ENCODE measurements at places on chromosomes 5 and 9.

GRCh38 chr5:57824047-57824446 lies 341.4 kb upstream of the ACTBL2 start:
- DNase-seq = no peak

DNA sequence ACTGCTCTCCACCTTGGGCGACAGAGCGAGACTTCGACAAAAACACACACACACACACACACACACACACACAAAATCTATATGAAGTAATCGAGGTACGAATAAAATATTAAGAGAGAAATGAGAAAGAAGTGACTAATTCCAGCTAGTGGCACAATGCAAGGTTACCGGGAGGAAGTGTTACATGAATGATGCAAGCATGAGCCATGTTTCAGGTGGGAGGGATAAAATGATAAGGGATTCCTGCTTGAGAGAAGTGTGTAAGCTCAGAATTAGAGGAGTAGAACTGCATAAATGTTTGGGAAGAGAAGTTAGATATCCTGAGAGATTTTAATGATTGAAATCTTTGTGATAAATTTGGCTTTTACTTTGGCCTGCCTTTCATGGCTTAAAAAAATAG lies 18.8 kb downstream of the HAPLN1 start:
- no peak for DNase-seq

- DNase-seq = no peak
Observed at GRCh38 chr5:90037646-90038045, 371.9 kb downstream of the CETN3 start.

GRCh38 chr5:131265311-131265803 lies 1.5 kb downstream of the CDC42SE2 start:
- peak; percentile 23 for DNase-seq

- DNase-seq = no peak
Observed at GRCh38 chr5:150576449-150576949, 64.0 kb upstream of the SYNPO start.

GRCh38 chr9:127644943-127645342 lies 32.9 kb downstream of the STXBP1 start:
- no peak for DNase-seq

DNA sequence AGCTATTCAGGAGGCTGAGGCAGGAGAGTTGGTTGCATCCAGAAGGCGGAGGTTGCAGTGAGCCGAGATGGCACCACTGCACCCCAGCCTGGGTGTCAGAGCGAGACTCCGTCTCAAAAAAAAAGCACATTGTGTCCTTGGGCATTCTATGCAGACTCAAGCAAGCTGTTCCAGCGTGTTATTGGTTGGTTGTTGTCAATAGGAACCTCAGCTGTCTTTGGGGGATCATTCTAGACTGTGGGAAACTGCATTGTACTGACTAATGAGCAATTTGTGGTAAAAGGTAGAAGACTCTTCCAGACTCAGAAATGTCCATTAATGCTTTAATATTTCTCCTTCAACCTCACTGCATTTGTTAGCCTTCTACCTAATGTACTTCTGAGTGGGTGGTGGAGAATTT lies 379.5 kb upstream of the GRAMD2B start:
- no peak for DNase-seq

DNA sequence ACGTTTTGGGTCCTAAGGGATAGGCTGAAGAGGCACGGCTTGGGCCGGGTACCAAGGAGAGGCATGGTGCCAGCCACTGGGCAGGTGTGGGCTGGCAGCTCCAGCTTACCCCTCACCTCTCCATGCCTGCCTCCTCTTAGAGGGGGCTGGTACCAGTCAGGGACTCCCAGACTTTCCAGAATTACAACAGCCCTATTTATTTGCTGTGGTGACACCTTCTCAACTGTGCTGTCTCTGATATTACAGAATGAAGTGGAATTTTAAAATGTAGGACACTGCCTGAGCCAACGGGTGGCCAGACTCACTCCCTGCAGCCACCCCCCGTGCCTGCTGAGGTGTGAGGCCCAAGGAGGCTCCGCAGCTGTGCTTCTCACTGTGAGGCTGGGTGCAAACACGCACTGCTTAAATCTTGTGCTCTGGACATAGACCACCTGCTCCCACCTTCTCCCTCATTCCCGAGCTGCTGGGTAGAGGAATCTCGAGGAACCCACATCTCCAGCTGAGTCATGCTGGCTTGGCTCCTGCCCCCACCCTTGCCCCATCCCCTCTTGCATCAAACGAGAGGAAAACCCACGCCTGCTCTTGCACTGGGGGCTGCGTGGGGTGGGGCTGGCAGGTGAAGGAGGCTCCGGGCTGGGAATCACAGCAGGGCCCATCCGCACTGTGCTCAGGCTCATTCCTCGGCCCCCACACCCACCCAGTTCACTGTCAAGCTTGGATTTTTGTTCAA lies 47.9 kb downstream of the PRRT1B start:
- no peak for DNase-seq

DNA sequence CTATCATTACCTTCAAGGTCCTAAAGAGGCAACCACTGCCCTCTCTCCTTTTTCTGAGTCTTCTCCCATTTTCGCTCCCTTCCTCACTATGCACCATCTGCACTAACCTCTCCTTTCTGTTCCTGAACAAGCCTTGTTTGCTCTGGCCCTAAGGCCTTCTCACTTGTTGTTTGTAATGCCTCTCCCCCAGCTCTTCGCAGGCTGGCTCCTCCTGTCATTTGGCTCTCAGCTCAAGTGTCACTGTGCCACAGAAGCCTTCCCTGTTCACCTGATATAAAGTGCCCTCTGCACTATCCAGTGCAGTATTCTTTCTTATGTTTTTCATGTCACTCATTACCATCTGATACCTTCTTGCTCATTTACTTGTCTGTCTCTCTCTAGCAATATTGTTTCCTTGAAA lies 303.7 kb downstream of the KCNN2 start:
- no peak for DNase-seq

DNA sequence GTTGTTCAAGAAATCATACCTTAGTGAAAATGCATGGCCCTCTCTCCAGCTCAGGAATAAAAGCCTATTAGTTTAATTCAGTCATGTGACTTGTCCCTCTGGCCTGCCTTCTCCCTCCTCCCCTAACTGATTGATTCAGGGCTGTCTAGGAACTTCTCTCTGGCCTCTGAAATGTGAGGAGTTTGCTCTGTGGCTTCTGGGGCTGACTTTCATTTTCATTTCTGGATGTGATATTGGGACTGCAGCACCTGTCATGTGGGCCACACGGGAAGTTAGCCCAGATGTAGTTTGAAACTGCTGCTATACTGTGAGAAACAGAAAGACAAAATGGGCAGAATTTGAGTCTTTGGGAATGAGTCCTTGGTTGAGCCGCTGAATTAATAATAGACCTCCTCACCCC lies 44.8 kb downstream of the PARP8 start:
- DNase-seq = peak; percentile 69

- DNase-seq = no peak
Observed at GRCh38 chr5:14588758-14589543, 7.4 kb downstream of the OTULINL start.

GRCh38 chr9:36837431-36838405 lies 196.3 kb downstream of the PAX5 start:
- DNase-seq = no peak

DNA sequence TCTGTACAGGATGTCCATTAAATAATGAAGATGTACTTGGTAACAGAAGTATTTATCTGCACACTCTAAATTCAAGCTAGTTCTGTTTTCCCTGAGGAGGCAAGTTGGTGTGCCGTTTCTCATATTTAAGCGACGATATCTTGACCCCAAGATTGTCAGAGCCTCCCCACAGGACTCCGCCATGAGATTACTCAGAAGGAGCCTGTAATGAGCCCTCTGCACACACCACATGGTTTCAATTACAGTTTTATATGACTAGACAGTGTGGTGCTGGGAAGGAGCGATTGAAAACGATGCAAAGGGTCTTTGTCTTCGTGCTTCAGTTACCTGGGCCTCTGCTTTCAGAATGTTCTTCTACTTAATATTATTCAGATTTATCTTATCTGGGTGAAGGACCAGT lies 840.4 kb upstream of the WWC1 start:
- no peak for DNase-seq

All from CD4-positive, alpha-beta T cell treated with Interleukin-6 for 4 hours (primary cell).